ENCODE measurements at places on chromosomes 2 and 18.

DNA sequence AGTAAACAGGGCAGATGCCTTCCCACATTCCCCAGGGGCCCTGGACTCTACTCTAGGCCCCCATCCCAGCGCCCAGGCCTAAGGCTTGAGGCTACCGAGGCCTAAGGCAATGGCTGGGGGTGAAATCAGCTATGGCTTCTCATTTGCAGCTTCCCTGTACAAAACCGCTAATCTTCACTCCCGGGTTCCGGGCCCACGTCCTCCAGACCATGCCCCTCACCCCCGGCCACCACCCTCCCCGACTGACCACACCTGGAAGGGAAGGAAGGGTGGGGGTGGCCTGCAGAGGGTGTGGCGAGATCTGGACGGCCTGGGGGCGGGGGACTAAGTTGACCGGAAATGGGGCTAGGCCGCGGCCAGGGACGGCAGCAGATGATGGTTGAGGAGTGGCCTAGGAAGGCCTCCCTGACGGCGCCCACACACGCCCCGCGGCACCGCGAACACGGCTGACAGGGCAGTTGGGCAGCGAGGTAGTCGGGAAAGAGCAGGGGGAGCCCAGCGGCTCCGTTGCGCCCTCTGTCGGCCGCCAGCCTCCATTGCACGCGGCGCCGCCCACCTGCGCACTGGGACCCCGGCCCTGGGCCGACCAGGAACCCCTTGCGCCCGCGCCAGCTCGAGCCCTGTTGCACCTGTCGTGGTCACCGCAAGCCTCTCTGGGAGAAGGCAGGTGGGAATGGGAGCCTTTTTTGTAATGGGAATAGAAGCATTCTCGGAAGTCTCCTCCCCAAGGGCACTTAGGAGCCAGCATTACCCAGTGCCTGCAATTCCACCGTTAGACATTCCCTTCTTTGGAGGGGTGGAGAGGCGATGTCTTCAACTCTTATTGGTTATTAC is 117.1 kb upstream of the STPG4 start:
- DNase-seq = peak; percentile 61

GRCh38 chr2:231530099-231531011 is at the start of gene NMUR1:
Gene NMUR1, minus strand, starts transcription at chr2:231530445. Its CDS starts 84 bp downstream, at chr2:231530361.
- peak; percentile 76 for DNase-seq

GRCh38 chr2:214881647-214882202 is 72.2 kb upstream of the BARD1 start:
- DNase-seq = no peak

- no peak for DNase-seq
Measured at GRCh38 chr2:225355788-225356187, 43.7 kb upstream of the NYAP2 start.

- no peak for DNase-seq
Measured at GRCh38 chr2:29166242-29167039, 51.2 kb downstream of the CLIP4 start.

- DNase-seq = no peak
Measured at GRCh38 chr2:28231110-28231631, 161.5 kb upstream of the FOSL2 start.

GRCh38 chr18:62991959-62992358 is 276.6 kb downstream of the PHLPP1 start:
- no peak for DNase-seq

GRCh38 chr18:55249550-55249949 is 290.3 kb upstream of the CCDC68 start:
- no peak for DNase-seq

- no peak for DNase-seq
Measured at GRCh38 chr2:211216221-211216620, 659.8 kb downstream of the CPS1 start.

- no peak for DNase-seq
Measured at GRCh38 chr2:164523009-164523408, 98.3 kb downstream of the GRB14 start.

DNA sequence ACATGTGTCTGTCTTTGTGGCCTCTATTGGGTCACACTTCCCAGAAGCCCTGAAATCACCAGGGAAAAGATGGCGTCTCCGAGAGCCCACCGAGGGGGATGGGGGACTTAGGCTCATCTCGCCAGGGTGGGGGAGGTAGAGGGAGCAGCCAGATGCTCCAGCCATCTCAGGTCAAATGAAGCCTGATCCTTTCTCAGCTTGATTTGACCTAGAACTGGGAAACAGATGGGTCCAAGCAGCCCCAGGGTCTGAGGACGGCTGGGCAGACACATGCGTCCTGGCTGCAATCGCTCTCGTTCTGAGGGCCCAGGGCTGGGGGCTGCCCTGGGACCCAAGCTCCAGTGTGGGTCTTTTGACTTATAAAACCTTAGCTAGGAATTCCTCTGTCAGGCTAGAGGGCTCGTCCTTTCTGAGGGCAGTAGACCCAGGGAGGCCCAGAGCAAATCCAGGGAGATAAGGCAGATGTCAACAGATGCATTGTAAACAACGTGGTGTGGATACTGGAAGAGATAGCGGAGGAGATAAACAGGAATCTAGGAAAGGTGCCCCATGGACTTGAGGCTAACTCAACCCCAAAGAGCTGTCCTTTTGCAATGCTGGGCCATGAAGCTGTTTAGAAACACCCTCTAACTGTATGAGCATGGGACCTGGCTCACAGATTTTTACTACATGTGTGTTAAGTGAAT is 127.7 kb downstream of the MYCN start:
- DNase-seq = no peak

- DNase-seq = no peak
Measured at GRCh38 chr2:7060631-7061449, 143.6 kb downstream of the RNF144A start.

GRCh38 chr2:199019898-199020507 is 437.7 kb downstream of the SATB2 start:
- no peak for DNase-seq

DNA sequence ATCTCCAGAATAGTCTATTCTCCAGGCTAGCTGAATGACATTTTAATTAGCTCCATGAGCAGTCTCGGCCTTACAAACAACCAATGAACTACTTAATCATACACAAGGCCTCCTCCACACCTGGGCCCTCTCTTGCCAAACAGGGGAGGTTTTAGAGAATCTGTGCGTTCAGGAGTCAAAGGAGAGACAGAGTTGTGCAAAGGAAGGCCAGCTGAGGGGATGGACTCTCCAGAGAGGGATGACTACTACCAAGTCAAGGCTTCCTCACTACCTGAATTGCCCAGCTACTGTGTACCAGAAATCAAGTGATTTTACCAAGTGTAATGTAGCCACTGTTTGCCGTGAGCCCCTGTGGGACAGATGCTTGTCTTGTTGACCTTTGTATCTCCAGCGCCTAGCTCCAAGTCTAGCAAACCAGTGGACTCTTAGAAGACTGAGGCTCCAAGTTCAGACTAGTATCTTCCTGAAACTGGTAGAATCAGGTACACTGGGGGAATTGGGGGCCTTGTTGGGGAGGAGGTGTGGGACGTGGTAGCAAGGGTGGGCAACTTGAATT is 123.1 kb upstream of the STON1 start:
- no peak for DNase-seq

DNA sequence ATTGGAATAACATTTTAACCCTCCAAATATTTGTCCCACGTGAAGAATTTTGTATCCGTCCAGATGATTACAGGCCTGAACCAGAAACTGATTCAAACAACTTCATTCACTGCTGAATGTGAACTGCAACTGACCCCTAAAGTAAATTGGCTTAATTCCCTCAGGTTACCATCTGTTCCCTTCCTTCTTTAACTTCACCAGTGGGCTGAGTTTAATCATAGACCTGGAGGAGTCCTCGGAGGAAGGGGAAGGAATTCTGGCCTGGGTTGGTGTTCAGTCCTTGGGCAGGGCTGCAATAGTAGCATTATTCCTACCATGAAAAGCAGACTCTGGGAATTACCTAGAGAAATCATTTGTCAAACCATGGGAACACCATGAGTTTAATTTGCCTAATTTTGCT is 207.4 kb downstream of the TMEM247 start:
- DNase-seq = no peak

GRCh38 chr2:182915369-182916326 is 49.2 kb upstream of the FRZB start:
- DNase-seq = no peak

- peak; percentile 51 for DNase-seq
Measured at GRCh38 chr2:162073888-162074631, at the start of gene DPP4. Gene DPP4, minus strand, starts transcription at chr2:162074215. Its CDS starts 234 bp downstream, at chr2:162073981.

DNA sequence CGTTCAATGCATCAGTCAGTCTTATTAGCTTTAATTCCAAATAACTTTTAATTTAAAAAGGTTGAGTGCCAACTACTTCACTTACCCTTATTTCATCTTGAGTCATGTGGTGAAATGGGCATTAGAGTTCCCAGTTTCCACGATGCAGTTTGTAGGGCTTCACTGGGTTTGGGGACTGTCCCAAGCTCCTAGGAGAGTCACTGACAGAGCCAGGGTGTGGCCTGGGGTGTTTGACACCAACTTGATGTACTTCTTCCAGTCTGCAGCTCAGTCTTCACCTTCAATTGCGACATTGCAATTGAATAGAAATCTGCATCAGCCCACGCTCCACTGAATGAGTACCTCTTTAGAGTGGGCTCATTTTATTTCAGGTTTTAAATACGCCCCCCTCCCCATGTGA is 165.3 kb downstream of the ARL4C start:
- DNase-seq = no peak

DNA sequence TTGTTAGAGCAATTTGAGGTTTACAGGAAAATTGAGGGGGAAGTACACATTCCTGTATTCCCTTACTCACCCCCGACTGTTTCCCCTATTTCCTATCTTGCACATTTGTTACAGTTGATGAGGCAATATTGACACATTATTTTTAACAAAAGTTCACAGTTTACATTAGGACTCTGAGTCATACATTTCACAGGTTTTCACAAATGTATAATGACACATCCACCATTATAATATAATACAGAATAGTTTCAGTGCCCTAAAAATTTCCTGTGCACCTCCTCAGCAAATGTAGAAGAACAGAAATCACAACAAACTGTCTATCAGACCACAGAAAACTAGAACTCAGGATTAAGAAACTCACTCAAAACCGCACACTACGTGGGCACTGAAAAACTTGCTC is 160.6 kb upstream of the RMP24 start:
- DNase-seq = no peak

DNA sequence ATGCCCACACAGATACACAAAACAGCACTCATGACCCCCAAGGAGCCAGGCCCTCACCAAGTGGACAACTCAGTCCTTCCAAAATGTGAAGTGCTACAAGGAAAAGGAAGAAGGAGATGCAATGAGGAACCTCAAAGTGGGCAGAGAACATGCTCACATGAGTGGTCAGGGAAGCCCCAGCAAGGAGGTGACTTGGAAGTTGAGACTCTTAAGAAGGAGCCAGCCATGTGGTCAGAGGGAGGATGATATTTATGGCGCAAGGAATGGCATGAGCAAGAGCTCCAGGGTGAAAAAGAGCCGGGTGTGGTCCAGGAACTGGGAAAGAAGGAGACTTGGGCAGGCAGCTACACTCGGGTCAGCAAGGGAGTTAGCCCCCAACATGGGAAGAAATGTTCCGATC is 30.0 kb upstream of the KLHL29 start:
- DNase-seq = no peak

- DNase-seq = no peak
Measured at GRCh38 chr2:108806371-108807113, 20.0 kb downstream of the CCDC138 start.

DNA sequence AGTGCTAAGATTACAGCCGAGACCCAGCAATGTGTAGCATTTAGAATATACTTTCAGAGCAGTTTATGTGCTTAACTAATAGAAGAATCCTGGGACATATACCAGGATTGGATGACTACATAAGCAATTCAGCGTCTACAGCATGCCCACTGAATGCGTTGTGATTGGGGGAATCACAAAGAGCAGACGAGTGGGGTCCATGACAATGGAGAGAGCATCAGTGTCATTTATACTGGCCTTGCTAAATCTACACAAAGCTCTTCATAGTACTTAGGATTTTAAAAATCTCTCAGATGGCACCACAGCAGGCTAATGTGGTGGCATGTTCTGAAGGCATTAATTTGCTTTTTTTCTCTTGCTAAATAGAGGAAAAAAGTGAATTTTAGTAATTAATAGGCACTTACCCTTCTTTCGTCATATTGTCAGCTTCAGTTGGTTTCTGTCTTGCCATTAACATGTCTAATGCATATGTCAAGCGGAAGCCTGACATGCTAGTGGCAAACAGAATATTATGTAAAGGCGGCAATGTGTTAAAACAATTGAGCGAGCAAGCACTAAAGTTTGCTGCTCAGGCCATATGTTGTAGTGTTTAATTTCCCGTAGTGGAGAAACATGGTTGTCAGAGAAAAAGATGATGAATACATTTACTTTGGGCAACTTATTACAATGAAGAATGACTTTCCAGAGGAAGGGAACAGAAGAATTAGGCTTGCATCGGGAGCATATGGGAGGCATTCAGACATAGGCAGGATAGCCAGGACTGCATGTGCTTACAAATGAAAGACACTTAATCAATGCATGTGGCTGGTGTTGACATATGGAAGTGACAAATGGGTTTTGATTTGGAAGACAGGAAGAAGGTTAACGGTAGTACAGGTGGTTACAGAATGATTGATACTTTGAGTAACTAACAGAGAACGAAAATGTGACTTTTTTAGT is 145.2 kb downstream of the ICOS start:
- no peak for DNase-seq

DNA sequence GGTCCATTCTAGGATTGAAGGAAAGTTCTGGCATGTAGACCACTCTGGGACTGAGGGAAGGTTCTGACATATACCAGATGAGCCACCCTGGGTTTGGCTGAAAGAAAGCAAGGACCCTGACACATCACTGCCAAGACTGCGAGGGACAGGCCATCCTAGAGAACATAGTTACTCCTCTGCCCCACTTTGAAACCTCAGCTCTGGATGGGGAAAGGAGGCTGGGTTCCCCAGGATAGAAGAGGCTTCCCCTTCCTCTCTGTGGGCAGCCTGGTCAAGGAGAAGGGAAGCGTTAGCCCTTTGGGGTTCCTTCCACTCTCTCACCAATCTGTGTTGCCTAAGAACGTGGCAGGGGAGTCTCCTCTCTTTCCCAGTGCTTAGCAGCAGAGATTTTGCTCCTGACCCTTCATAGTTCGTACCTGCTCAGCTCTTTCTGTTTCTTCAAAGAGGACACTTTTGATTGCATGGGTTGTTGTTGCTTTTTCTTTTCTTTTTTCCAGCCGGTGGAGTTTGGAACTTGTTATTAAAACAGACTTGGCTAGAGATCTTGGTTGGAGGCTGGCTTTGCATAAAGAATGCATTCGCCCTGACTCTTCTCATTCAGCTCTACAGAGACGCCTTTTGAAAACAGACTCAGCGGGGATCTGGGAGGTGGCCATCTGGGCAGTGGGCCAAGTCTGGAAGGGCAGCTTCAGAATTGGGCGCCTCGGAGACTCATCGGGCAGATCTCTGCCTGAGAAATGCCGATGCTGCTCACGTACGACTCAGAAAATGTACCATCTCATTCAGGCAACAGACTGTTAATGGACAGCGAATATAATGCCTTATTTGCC is 166.1 kb downstream of the CLIP4 start:
- no peak for DNase-seq

- no peak for DNase-seq
Measured at GRCh38 chr2:239561446-239562001, 160.7 kb upstream of the HDAC4 start.

GRCh38 chr18:7941533-7941932 is 374.4 kb downstream of the PTPRM start:
- DNase-seq = no peak

- no peak for DNase-seq
Measured at GRCh38 chr2:15813481-15814266, 126.7 kb upstream of the MYCN start.

- DNase-seq = no peak
Measured at GRCh38 chr2:241519669-241520068, 11.3 kb upstream of the STK25 start.

Data from CD4-positive, alpha-beta T cell treated with Interleukin-4 for 1 hour (primary cell).